ENCODE measurements at places on chromosomes 16 and 17.

DNA sequence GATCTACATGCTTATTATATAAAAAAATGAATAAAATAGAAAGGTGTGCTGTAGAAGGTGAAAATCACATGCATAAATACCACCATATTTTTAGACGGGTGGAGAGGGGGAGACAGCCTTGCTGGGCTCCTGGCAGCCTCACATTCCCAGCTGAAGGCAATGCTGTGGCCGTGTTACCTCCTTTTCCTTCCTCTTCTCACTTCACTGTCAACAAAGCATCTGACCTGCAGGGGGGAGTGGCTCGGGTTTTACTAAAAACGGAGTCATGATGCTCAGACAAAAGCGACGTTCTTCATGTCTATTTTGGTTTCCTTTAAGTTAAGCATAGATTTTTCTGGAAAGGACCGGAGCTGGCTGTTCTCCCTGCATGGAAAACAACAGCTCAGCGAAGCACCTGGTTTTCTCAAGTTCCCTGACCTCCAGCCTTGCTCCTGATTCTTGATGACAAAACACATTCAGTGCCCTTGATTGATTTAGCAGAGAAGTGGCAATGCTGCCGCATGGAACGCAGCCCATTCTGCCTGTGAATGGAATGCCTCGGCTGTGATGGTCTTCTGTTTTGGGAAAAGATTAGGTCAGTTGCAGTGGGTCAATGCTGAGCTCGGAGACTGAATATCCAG, 5.5 kb upstream of the RPTOR start:
- no peak for DNase-seq

- no peak for DNase-seq
Measured at GRCh38 chr17:49914664-49915063, 54.3 kb upstream of the DLX4 start.

DNA sequence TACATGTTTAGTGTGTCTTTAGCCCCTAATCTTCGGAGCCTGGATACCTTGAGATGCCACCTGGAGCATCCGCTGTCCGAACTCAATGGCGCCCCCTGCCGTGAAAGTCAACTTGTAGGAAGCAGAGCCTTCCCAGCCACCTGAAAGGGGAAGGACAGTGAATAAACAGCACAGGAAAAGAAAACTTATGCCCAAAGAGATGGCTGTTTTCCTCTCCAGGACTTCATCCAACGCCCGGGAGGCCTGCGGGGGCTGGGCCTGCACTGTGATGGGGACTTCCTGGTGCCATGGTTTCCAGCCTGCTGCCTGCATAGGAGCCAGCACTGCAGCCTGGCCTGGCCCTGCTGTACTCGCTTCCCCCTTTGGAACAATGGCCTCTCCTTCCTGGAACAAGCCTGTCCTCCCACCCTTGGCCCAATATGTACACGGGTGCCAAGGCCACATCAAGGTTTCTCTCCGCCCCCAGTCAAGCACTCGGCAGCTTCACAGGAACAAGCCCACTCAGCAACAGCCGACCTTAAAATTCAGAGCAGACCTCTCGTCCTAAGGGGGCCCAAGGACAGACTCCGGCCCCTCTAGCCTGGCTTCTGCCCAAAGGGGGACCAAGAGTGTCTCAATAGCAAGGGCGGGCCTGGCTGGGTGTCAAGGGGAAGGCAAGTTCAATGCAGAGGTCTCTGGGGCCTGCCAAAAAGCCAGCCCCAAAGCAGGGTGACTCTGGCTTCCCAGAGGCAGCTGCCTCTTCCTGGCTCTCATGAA, 4.5 kb upstream of the UNC13D start:
- DNase-seq = peak; percentile 78

GRCh38 chr17:9104370-9105041, 83.2 kb downstream of the NTN1 start:
- no peak for DNase-seq

DNA sequence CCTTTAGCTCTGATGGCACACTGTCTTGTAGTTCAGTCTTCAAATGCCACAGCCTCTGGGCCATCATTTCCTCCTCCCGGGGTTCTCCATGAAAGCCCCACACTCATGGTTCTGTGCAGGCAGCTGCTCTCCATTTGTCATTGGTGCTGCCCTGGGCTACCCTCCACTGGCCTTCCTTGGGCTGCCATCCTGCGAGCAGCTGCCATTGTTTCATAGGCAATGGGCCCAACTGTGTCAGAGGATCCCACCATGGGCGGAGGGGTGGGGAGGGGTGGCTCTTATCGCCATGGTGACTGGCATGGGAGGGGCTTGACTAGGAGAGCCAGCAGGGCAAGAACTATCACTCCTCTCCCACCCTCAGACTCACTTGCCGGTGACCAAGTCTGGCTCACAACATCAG, 38.6 kb upstream of the BRD7 start:
- no peak for DNase-seq

All from CD4-positive, alpha-beta memory T cell (primary cell).